Tongue (tissue), 3 donors: ENCODE measurements at places on chromosomes 1 and 21.

DNA sequence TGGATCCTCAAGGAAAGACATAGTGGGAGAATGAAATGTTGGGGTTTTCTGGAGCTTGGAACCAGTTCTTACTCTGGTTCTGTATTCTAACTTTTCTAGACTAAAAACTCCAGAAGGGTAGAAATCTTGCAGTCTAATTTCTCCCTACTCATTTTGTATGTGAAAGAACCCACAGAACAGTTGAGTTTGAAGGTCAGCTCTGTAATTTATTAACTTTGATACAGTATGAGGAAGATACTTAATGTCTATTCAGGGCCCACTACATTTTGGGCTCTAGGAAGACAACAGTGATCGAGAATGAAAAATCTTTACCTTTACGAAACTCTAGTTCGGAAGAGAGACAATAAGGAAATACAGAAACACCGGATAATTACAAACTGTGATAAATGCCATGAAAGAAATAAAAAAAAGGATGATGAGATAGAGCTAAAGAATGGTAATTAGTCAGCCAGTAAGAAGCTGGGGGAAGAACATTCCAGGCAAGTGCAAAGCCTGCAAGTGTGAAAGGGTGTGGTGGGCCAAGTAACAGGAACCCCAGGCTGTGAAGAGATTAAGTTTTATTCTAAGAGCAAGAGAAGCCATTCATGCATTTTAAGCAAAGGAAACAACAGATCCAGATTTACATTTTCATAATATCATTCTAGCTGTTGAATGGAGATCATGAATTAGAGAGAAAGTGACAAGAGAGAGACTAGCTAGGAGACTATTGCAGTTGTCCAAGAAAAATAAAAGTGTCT lies 159.9 kb upstream of the HMCN1 start:
- DNase-seq: no peak

DNA sequence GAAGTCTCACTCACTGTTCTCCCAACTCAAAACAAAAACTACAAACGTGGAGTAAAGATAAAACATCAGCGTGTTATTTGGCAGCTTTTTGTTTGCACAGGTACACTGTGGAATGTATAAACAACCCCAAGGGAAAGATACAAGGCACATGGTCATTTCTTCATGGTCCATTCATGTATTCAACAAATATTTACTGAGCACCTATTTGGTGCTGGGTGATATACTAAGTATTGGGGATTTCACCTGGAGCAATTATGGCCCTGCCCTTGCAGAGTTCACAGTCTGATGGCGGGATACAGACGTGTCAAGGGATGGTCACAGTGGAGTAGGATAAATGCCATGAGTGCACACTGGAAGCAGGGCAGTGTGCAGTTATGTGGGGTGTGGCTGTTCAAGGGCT lies 136.1 kb downstream of the SPATA46 start:
- DNase-seq: no peak

DNA sequence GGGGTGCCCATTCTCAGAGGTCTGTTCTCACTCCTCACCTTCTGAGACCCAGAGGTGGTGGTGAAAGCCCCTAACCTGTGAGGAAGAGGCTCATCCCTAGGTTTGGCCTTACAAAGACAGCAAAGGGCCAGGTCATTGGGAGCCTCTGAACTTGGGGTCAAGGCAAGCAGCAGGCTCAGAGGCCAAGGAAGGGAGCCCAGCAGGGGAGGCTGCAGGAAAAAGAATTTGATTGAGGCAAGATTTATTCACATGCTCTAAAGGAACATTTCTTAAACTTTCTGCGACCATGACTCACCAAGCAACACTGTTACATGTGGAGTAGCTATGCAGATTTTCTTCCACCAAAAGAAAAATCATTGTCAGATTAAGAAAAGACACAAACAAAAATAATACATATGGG lies 132.5 kb upstream of the SYT6 start:
- no peak for DNase-seq

- DNase-seq: peak; percentile 19
Measured at GRCh38 chr1:97243973-97244560, 522.5 kb downstream of the PTBP2 start.

- no peak for DNase-seq
Measured at GRCh38 chr1:183304440-183305107, 113.6 kb downstream of the NMNAT2 start.

DNA sequence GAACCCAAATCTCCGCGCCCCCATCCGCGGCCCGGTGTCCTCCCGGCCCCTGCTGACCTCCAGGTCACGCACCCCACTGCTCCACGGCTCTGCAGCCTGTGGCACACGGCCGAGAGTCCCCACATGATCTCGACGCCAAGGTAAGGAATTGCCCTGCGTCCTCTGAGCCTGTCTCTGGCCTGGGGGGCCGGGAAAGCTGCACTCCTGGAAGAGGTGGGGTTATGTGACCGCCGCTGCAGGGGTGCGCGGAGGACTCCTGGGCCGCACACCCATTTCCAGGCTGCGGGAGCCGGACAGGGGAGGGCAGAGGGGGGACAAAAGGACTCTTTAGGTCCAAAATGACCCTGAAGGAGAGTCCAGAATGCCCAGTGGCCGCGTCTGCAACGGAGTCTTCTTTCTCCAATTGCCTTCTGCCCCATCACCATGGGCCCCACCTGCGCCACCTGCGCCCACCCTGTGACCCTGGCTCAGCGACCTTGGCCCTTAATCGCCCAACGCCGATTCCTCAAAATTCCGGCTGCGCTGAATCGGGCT lies 997 bp upstream of the SIM2 start:
- DNase-seq: no peak

DNA sequence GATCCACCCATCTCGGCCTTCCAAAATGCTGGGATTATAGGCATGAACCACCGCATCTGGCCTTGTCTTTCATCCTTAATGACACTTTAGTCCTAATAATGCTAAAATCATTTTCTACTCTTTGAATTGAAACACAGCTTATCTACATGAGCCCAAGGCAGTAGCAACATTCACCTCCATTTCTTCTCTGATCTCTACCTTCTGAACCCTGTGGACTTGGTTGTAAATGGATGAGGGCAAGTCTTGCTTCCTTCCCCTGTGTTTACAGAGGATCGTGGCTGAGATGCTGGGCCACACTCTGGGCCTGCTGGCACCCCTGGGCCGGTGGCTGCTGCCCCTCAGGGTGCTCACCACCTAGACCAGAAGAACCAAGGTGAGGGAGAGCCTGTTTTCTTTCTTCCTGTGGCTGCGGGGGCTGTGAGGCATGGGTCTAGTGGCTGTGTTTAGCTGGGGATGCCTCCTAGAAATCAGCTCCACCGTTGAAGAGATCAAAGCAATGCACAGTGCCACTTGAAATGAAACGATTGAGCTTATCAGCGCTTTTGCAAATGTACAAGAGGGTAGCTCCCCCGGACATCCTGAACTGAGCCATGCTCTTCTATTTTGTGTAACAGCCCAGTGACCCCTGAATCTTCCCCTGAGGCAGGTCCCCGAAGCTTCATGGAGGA lies 32.2 kb upstream of the LGALS8 start:
- no peak for DNase-seq

- DNase-seq: no peak
Measured at GRCh38 chr1:10723317-10723716, 73.1 kb downstream of the CASZ1 start.

DNA sequence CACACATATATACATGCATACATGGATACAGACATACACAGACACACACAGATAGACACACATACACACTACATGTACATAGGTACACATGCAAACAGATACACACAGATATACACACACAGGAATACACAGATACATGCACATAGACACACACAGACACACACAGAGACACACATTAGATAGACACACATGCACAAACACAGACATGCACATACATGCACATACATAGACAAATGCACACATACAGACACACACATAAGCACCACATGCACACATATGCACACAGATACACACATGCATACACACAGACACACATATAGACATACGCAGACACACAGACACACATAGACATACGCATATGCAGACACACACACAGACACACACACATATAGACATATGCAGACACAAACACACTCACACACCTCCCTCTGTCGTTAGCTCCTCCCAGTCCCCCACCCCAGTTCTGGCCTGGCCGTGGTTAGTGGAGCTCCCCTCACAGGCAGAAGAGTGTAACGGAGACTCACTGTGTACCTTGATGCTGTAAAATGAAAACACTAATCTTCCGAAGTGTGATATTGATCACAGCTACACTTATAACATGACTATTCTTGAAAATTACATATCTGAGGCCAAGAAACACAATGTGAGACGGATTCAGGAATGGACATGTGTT lies 7.6 kb downstream of the UBASH3A start:
- peak; percentile 16 for DNase-seq

DNA sequence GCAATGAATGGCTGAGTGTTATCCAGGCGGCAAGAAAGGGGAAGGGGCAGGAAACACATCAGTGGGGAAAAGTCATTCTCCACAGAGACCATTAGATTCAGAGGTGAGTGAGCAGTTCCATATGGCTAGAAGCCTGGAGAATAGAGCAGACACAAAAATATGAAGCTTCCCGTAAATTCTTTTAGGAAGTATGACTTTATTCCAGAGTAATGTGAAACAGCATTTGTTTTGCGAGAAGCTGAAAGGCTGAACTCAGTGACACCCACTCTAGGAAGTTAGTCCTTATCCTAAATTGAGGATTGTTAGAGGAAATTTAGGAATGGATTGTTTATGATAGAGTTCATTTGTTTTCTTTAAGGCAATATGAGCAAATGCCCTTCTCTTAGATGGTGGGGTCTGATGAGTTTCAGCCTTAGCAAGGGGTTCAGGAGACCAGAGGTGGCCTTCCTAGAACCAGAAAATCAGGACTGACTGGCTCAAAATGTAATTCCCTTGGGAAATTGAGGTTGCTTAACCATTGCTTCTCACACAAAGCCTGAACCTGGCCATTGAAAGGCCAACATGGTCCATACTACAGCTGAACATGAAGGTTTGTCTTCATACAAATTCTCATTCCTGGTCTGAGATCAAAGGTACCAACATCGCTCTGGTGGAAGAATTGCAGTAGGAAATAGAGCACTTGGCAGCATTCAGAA lies 167.5 kb downstream of the TPR start:
- peak; percentile 12 for DNase-seq

DNA sequence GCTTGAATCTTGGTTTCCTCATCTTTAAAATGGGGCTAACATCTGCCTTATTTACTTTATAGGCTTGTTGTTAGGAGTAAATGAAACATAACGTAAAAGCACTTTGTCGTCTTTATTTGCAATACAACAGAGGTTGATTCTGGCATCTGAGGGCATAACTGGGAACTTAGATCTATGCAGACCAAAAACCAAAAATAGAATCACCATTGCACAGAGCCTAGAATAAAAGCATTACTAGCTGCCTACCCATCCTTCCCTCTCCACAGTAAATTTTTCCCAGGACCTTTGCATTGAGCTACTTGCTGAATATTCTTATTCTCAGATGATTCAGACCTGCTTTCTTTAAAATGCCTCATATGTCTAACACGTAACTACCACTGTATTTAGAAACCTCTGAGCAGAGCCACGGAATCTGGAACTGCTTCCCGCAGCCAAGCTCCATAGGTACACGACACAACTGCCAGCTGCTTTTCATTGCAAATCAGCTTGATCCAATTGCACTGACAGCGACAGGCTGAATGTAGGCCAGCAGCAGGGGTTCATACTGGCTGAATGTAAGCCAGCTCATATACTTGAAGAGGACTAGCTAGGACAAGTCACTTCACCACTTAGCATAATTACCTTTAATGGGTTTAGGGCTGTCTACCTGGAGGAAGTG lies 33.2 kb upstream of the SERBP1 start:
- peak; percentile 69 for DNase-seq

GRCh38 chr21:29172282-29172681 lies 41.8 kb downstream of the MAP3K7CL start:
- DNase-seq: no peak

GRCh38 chr21:32302560-32302959 lies 3.9 kb downstream of the MRAP start:
- no peak for DNase-seq

GRCh38 chr1:37325010-37325409 lies 149.4 kb upstream of the ZC3H12A start:
- DNase-seq: no peak

DNA sequence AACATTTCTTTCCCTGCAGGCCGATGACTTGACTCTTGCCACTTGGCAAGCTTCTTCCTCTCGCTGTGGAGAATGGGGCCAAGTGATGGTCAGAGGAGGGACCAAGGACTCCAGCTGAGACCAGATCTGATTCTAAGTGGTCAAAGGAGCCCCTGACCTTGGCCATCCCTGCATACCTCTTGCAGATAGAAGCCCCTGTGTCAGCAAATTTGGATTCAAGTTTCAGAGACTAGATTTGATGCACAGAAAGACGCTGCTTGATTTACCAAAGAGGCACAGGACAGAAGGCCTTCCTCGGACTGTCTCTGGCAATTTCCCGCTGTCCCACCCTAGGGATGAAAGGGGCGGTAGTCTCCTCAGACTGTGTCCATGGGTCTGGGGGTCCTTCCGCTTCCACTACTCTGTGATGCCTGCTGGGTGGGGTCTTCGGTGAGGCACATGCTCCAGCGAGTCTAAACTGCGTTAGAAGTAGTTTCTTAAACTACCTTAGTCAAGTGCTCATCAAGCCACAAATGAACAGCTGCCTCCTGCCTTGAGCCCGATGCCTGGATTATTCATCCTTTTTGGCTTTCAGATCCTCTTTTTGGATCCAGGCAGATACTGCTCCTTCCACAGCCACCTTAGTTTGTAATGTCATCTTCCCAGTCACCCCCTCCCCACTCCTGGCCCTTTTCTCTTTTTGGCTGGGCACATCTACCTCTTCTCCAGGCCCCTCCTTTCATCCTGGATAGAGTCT lies 31.8 kb upstream of the RBM15 start:
- no peak for DNase-seq

- DNase-seq: peak; percentile 45
Measured at GRCh38 chr1:118933051-118933781, 54.9 kb downstream of the TBX15 start.

DNA sequence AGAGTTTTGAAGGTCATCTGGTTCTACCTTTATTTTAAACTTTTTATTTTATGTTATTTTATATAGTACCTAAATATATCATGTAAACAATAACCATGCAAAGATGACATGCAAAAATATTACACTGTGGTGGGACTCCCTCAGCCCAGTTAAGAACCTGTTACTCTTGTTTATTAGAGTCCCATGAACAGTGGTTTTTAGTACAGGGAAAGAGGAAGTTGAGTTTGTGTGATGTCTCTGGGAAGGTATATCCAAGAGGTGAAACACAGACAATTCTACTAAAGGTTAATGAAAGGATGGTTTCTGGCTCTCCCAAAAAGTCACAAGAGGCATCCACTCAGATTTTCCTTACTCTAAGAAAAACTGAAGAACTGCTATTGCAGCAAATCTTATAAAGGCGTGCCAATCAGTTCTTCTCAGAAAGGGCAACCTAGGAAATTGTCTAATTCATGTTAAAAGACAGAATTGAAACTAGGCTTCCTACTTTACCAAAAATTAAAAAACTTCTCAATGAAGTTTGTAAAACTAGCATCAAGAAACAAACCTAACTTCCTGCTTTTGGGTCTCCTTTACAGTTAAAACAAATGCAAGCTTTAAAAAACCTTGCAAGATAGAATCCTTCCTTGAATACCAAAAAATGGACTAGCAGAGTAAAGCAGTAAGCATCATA lies 19.9 kb downstream of the GFI1 start:
- no peak for DNase-seq
